Stimulated activated naive CD4-positive, alpha-beta T cell (primary cell): ENCODE measurements at places on chromosomes 1 and 21.

DNA sequence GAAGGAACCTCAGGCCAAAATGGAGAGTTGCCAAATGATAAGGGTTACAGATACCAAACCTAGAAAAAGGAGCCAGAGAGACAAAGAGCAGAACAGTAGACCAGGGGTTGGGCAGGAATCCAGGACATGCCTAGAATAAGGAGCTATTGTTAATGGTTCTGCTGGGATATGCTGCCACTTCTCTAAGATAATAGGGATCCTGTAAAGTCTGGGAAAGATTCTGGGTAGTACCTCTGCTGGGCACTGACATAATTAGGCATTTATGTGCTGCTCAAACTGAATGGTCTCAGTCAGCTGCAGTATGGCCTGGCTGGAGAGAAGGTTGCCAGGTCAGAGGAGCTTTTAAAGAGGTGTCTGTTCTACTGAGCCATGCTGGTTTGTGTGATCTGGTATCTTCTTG is 19.9 kb upstream of the NRIP1 start:
- no peak for DNase-seq

DNA sequence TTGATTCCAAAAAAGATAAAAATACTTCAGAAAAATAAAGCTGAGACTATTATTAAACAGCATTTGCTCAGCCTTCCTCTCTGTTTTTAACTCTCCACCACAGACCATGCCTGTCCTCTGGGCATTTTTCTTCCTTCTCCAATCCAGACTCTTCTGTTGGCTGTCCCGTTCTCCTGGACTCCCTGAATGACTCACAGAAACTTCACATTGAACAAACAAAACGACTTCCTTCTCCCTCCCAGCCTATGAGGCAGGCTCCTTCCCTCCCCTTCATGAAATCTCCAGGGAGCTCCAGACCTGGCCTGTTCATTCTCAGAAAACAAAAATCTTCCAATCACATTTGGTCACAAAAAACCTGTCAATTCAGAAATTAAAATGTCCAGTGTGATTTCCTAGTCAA is 421.3 kb downstream of the NPHP4 start:
- DNase-seq = no peak

DNA sequence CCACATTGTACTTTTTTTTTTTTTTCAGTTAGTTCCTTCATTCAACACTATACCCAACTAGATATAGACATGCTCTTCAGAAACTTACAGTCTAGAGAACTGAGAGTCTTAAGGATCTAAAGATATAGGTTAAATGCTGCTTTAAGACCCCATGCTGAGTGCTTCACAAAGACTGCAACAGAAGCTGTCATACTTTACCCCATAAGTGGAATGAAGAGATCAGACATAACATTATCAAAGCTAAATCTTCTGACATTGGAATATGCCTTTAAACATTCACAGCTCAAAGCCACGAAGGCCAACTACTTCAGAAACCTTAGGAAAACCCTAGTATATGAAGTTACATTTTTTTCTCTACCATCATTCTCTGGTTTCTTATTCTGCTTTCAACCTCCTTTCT is 666.4 kb downstream of the KCNT2 start:
- no peak for DNase-seq

DNA sequence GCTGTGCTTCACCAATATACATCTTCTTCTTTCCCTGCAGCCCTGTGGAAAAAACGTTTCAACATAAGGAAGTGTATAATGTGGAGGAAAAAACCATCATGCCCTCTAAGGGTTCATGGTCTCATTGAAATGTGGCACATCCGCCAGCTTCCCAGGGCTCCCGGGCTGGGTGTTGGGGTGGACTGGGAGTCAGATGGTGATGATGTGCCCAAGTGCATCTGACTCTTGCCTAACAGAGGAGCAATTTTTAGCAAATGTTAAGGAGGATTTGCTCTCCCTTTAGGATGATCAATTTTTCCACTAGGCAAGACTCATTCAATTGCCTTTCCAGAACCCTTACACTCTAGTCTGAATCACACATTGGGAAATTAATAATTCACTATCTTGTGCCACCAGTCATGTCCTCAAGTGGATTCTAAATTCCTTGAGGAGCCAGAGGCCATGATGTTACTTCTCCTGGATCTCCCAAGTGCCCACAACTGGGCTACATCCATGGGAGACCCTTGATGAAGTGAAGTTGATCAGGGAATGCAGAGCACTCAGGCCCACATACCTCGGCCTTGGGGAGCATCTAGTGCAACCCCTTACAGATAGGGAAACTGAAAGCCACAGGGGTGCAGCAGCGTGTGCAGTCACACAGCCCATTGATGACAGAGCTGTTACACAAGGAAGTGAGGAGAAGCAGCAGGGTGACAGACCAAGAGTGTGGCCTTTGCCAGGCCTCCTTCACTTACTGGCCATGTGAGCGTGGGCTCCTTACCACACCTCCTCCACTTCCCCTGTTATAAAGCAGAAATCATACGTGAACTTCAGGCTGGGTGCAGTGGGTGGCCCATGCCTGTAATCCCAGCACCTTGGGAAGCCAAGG is 100.0 kb upstream of the SLC44A3 start:
- no peak for DNase-seq
